ENCODE measurements at places on chromosomes 3 and 15.

GRCh38 chr3:65992106-65992505, 46.6 kb downstream of the MAGI1 start:
- no peaks in the 10 kb centered on the region for H3K27me3 ChIP-seq
- peaks cover 21% of the 10 kb centered on the region for H3K4me1 ChIP-seq
- H3K4me3 ChIP-seq = no peak overlapping the region
- peaks cover 7% of the 10 kb centered on the region for H3K36me3 ChIP-seq

DNA sequence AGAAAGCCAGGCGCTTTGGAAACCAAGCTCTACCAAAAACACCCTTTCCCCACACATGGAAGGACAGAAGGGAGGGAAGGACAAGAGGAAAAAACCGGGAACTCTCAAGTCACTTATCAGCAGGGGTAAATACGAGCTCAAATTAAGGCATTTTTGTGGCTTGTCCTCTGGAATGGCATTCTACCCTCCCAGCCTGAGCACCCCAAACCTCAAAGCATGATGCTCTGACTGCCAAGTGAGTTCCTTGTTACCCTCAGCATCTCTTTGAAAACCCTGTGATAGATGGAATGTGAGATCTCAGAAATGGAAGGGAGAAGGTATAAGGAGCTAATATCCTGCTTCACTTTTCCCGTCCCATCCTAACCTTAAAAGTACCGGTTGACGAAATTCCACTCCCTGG, 8.1 kb upstream of the CSPG5 start:
- no peak overlapping the region for H3K27ac ChIP-seq
- H3K4me1 ChIP-seq = no peaks in the 10 kb centered on the region
- H3K4me3 ChIP-seq = no peak overlapping the region
- H3K36me3 ChIP-seq = peaks cover 46% of the 10 kb centered on the region

GRCh38 chr15:75827691-75828090, 15.6 kb upstream of the UBE2Q2 start:
- peaks cover 1% of the 10 kb centered on the region for H3K27me3 ChIP-seq
- no peak overlapping the region for H3K27ac ChIP-seq
- H3K4me3 ChIP-seq = no peak overlapping the region
- no peak for DNase-seq

DNA sequence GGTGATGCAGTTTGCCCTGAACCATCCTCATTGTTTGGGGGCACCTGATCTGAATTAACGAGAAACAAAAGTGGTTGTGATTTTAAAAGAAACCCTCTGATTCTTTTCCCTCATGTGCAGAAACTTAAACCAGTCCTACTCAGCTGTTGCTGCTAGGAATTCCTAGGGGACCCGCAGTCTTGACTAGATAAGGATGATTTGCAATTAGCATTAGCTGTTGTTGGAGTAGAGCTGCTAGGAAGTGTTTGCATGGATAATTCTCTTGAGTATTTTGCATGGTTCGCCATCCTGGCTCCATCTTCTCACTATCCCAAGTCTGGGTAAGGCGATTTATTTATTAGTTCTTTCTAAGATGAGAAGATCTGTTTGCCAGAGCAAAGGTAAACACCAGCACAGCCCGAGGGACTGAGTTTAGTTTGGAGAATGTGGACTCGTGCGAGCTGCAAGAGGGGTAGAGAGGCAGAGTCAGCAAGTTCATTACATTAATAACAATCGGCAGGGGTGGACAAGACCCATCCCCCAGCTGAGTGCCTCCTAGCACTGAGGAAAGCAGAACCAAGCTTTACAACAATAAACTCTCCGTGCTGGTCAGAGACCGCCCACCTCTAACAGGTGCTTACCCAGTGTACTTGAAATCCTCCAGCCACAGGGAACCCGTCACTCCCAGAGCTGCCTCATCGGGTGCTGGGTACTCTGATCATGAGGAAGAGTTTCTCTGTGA, 4.1 kb downstream of the FGD5 start:
- H3K4me3 ChIP-seq = no peak overlapping the region
- H3K4me1 ChIP-seq = peaks cover 20% of the 10 kb centered on the region

DNA sequence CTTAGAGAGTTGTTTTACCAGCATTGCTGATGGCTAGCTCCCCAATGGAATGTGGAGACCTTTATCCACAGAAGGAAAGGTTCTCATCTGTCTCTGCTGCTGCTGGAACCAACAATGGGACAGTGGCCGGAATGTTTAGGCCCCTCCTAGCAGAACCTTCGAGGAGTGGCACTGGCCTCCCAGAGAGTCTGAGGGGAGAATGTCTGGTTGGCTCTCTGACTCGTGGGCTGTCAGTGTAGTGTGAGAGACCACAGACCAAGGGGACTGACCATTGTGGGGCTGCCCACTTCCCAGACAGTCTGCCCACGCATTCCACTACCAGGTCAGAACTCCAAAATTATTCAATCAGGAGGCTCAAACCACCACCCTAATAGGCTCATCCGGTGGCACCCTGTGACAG, 5.1 kb downstream of the RASL12 start:
- peaks cover 13% of the 10 kb centered on the region for H3K27me3 ChIP-seq
- peaks cover 11% of the 10 kb centered on the region for H3K4me1 ChIP-seq
- H3K36me3 ChIP-seq = peaks cover 2% of the 10 kb centered on the region
- H3K4me3 ChIP-seq = no peak overlapping the region

- no peak overlapping the region for H3K27ac ChIP-seq
- H3K27me3 ChIP-seq = no peaks in the 10 kb centered on the region
- no peak for DNase-seq
- no peak overlapping the region for H3K4me3 ChIP-seq
- H3K4me1 ChIP-seq = peaks cover 16% of the 10 kb centered on the region
Measured at GRCh38 chr3:20916951-20917606, 731.1 kb upstream of the SGO1 start.

- no peaks in the 10 kb centered on the region for H3K4me1 ChIP-seq
- H3K36me3 ChIP-seq = no peaks in the 10 kb centered on the region
- no peak for DNase-seq
Measured at GRCh38 chr3:115252679-115253078, 105.6 kb upstream of the ZBTB20 start.

DNA sequence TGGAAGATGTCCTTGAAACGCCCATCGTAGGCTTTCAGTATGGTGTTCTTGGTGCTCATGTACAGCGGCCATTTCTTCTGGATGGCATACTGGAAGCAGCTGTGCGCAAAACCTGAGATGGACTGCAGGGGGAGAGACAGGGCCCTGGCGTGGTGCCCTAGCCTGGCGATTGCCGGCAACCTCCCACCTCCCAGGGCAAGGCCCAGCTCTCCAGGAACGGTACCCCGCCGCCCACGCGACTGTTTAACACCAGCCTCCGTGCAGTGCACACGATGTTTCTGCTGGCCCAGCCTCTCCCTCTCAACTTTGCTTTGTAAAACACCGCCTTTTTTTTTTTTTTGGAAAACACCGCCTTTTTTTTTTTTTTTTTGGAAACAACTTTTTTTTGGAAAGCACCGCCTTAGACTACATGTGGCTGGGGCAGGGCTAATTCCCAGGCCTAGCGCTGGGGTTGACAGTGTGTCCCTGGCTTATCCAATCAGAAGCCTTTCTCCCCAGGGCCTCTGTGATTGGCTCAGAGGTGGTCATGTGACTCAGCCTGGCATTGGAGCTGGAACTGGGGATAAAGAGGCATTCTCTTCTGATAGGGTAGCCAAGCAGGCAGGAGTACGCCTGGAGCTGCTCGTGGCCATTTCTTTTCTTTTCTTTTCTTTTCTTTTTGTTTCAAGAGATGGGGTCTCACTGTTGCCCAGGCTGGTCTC, 14.7 kb downstream of the IDH2 start:
- no peak overlapping the region for H3K27ac ChIP-seq
- H3K4me1 ChIP-seq = no peaks in the 10 kb centered on the region
- H3K4me3 ChIP-seq = no peak overlapping the region
- no peaks in the 10 kb centered on the region for H3K27me3 ChIP-seq

DNA sequence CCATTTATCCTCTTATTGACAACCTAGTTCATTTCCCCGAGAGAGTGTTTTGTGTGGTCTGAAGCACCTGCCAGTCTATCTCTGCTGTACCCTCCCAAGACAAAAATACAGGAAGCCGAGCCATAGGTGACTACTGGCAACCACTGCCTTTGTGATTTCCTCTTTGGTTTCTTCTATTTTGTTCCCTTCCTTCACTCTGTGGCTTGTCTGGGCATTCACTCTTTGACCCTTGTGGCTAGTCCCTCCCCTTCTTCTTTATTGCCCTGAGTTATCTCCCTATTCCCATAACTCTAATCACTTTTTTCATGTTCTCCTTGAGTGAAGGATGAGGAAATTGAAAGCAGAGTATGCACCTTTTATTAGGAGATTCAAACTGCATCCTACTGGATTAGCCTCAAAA, at the start of gene ADGRG7:
Gene ADGRG7 (plus strand): TSS at position 297 of the 400 bp plus-strand sequence. CDS start 256 bp downstream, outside the sequence.
- no peak within 1 kb of the TSS for H3K27ac ChIP-seq
- no peak for DNase-seq
- peaks cover 4% of the 10 kb centered on the region for H3K4me1 ChIP-seq
- H3K27me3 ChIP-seq = peaks cover 22% of the 10 kb centered on the region

GRCh38 chr15:32936283-32936918, 218.6 kb downstream of the GREM1 start:
- no peak overlapping the region for H3K27ac ChIP-seq
- peaks cover 4% of the 10 kb centered on the region for H3K27me3 ChIP-seq
- DNase-seq = no peak
- H3K4me3 ChIP-seq = no peak overlapping the region
- H3K4me1 ChIP-seq = no peaks in the 10 kb centered on the region

GRCh38 chr3:63655519-63655918, 3.0 kb downstream of the SNTN start:
- H3K4me3 ChIP-seq = no peak overlapping the region
- DNase-seq = no peak
- no peaks in the 10 kb centered on the region for H3K36me3 ChIP-seq
- peaks cover 1% of the 10 kb centered on the region for H3K27me3 ChIP-seq

GRCh38 chr3:70736009-70736408, 423.6 kb upstream of the MDFIC2 start:
- H3K36me3 ChIP-seq = no peaks in the 10 kb centered on the region
- no peak for DNase-seq
- no peak overlapping the region for H3K4me3 ChIP-seq
- peaks cover 5% of the 10 kb centered on the region for H3K4me1 ChIP-seq
- H3K27me3 ChIP-seq = no peaks in the 10 kb centered on the region

- H3K4me3 ChIP-seq = peak within 1 kb of the TSS; percentile 90
- no peaks in the 10 kb centered on the region for H3K36me3 ChIP-seq
- H3K27me3 ChIP-seq = peaks cover 83% of the 10 kb centered on the region
- peak; percentile 38 for DNase-seq
- peaks cover 5% of the 10 kb centered on the region for H3K4me1 ChIP-seq
- H3K27ac ChIP-seq = peak within 1 kb of the TSS; percentile 89
Measured at GRCh38 chr3:24494618-24495325, at the start of gene THRB. THRB (minus strand) TSS chr3:24494850.

DNA sequence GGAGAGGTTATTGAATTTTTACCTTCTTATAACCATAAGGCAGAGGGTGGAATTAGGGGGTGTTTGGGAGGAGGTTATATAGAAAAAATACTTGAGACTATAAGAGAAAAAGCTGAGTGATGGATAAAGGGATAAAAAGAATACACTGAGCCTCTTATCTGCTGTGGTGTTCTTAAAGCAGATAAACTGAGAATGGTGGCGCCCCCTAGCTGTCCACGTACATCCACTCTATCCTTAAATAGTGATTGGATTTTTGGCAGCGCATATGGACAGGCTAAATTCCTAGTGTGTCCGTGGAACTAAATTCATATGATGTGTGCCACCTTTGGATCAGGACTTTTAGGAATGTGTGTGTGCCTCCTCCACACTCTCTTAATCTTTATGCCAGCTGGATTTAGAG, 121.1 kb downstream of the OXSM start:
- H3K27ac ChIP-seq = no peak overlapping the region
- DNase-seq = no peak
- no peaks in the 10 kb centered on the region for H3K36me3 ChIP-seq
- no peaks in the 10 kb centered on the region for H3K27me3 ChIP-seq
- no peaks in the 10 kb centered on the region for H3K4me1 ChIP-seq

GRCh38 chr3:153093629-153094028, 68.4 kb upstream of the RAP2B start:
- H3K36me3 ChIP-seq = no peaks in the 10 kb centered on the region
- H3K4me1 ChIP-seq = peaks cover 16% of the 10 kb centered on the region
- no peak overlapping the region for H3K4me3 ChIP-seq
- DNase-seq = no peak
- H3K27ac ChIP-seq = no peak overlapping the region
- no peaks in the 10 kb centered on the region for H3K27me3 ChIP-seq

DNA sequence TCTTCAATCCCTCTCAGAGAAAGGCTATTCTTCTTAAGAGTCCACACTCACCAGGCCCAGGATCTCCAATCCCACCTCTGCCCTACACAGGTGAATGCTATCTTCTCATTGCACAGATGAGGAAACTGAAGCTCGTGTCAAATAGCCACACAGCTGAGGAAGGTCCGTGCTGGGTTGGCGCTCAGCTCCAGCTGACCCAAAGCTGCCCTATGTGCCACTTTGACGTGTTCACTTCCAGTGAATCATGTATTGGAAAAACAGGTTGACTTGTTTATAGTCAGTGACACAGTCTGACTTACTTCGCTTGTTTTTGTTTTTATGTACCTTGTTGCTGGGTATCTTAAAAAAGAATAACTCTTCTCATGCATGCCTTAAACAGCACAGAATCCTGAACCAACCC, 32.4 kb upstream of the ALDH1A3 start:
- no peak overlapping the region for H3K4me3 ChIP-seq
- no peaks in the 10 kb centered on the region for H3K36me3 ChIP-seq
- H3K4me1 ChIP-seq = peaks cover 13% of the 10 kb centered on the region
- peaks cover 44% of the 10 kb centered on the region for H3K27me3 ChIP-seq
- no peak for DNase-seq
- H3K27ac ChIP-seq = no peak overlapping the region

DNA sequence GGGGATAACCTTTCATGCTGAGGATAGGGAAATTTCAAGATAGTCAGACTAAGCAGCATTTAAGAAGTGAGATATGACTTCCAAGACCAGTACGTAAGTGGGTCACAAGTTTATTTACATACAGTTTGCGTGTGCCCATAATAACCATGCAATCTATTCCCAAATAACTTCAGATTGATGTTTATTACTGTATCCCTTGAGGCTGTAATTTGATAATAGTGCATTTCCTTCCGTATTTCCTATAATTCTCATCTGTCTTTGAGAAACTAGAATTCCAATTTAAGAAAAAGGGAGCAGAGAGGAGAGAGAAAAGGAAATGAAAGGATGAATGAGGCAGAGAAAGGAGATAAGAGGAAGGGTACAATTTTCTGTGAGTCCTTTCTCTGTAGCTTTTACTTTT, 1073.1 kb downstream of the EPHA3 start:
- H3K27ac ChIP-seq = no peak overlapping the region
- H3K4me3 ChIP-seq = no peak overlapping the region
- no peak for DNase-seq

- H3K4me1 ChIP-seq = peaks cover 53% of the 10 kb centered on the region
- peak; percentile 42 for DNase-seq
- H3K4me3 ChIP-seq = no peak overlapping the region
- H3K27me3 ChIP-seq = no peaks in the 10 kb centered on the region
- peak overlapping the region; percentile 2 for H3K27ac ChIP-seq
Measured at GRCh38 chr15:53837263-53837662, 77.8 kb upstream of the WDR72 start.
